A549 treated with CpdA at 1 μM for 4 hours (cell line): ENCODE measurements at places on chromosomes 3 and 15. TPM values are rescaled to one million over a fixed set of nuclear protein-coding genes. Genes with fewer than 3 reads are reported as not detected.

Gene LSAMP
- 0.06 to 0.30 TPM (median 0.08 TPM) in 5 replicates for total RNA-seq

Gene VILL
- total RNA-seq, result 0.07 to 1.0 TPM (median 0.22 TPM) in 4 of 5 replicates, not detected in the other

Gene LIPC
- total RNA-seq, result 0.11 to 0.21 TPM in 2 of 5 replicates, not detected in the others

Gene KY
- 0.06 to 0.15 TPM (median 0.08 TPM) in 5 replicates for total RNA-seq

Gene XRN1
- 2.5 to 6.8 TPM (median 3.8 TPM) in 5 replicates for total RNA-seq
